Stimulated activated CD4-positive, alpha-beta T cell treated with anti-CD3 and anti-CD28 coated beads, TNF-alpha, amount 100 ng/mL, for 4 hours (primary cell): ENCODE measurements at places on chromosomes 3 and 15.

GRCh38 chr3:65617787-65618186 lies 420.9 kb downstream of the MAGI1 start:
- DNase-seq: no peak

GRCh38 chr3:130757611-130758150 lies 11.1 kb upstream of the PIK3R4 start:
- DNase-seq: no peak

DNA sequence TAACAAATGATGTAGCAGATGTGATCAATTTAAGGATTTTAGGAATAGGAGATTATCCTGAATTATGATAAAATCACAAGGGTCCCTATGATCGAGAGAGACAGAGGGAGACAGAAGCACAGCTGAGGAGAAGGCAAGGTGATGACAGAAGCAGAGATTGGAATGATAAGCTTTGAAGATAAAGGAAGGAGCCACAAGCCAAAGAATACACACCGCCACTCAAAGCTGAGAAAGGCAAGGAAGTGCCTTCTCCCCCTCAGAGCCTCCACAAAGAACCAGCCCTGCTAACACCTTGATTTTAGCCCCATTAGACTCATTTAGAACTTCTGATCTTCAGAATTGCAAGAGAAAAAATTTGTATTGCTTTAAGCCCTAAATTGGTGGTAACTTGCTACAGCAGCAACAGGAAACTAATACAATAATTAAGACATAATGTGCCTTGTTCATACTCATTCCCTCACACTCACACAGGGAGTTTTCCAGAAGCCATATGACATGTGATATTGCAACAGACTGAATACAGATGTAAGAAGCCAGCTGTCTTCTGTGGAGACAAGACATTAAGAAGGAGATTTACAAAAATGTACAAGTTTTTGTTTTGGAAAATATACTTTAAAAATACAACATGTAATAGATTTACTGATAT lies 38.2 kb downstream of the TRANK1 start:
- no peak for DNase-seq

DNA sequence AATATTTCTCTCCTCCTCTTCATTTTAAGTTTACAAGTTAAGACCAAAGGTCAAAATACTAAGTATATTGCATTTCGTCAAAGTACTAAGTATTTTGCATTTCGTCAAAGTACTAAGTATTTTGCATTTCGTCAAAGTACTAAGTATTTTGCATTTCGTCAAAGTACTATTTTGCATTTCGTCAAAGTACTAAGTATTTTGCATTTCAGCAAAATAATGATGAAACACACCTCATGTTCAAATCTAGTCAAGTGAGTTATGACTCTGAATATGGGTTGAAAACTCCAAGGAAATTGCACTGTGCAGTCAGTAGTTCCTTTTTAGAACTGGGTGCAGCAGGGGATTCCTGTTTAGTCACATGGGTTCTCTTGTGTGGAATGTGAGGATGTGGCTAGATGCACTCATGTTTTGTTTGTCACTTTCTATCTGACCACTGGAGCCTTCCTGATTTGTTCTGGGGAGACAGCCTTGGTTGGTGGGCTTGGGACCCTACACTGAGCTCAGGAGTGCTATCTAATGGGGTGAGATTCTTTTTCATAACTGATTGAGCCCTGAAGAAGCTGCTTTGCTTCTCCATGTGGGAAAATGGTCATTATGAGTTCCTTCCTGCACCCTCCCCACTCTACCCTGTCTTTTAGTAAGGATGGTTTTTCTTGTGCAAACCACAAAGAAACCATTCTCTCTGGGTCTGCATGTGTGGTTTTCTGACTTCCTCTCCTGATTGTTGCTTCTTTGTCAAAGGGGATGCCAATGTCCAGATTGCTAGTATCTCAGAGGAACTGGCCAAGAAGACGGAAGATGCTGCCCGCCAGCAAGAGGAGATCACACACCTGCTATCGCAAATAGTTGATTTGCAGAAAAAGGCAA lies 73.4 kb downstream of the CCK start:
- DNase-seq: no peak

GRCh38 chr3:53023072-53023823 lies 22.6 kb downstream of the SFMBT1 start:
- DNase-seq: no peak
